Stimulated activated naive CD4-positive, alpha-beta T cell (primary cell): ENCODE measurements at places on chromosomes 1 and 21.

- no peak for DNase-seq
Observed at GRCh38 chr1:246801241-246802020, 77.2 kb downstream of the SCCPDH start.

- no peak for DNase-seq
Observed at GRCh38 chr1:202282596-202283283, 59.0 kb downstream of the UBE2T start.

DNA sequence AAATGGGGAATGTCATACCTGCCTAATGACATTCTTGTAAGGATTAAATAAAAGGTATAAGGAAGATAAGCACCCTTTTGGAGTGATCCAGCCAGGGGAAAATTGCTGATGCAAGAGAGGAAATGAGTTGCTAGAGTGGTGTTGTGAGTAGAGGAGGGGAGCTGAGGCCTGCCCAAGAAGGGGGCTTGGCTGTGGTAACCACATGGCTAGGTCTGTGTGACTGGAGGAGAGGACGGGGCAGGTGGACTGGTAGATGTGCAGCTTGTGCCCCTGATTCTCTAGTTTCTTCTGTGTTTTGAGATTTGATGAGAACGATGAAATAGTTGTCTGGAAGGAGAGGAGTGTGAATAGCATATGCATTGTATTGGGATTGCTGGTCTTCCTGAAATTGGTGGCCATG lies 6.6 kb downstream of the TXLNA start:
- no peak for DNase-seq

DNA sequence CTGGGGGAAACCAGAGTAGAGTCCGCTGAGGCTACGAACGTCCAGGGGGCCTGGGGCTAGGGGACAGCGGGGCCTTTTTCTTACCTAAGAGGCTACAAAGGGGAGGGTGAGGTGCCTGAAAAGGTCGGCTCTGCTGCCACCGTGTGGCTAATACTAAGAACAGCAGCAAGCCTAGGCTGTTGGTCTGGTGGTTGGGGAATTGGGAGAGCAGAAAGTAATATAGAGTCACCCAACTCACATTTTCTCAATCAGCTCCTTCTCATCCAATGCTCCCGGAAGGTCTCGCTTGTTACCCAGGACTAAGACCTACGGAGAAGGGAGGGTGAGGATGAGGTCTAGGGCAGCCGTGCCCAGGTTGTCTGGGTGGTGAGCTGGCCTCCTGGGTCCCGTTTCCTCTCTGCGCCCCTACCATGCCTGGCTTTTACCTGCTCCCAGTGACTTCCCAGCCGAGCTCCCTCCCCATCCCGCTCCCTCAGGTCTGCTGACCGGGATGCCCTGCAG lies 9.3 kb downstream of the ARL8A start:
- no peak for DNase-seq

GRCh38 chr1:32954168-32954567 lies 10.4 kb downstream of the RNF19B start:
- no peak for DNase-seq

DNA sequence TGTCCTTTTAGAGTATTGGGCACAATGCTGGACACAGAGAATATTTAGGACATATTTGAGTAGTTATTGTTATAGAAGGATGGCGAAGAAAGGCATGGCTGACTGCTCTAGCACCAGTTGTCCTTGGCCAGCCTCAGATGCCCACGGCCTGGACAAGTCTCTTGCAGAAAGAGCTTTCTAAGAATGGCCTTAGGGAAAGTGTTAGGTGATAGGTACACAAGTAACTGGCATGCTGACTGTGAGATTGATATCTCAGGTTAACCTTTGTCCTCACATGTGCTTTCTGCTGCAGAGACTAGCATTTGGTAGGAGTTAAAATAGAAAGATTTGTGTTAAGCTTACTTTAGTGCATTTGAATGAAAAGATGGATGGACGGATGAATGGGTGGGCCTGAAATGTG lies 10.1 kb downstream of the SFT2D2 start:
- DNase-seq, result no peak

DNA sequence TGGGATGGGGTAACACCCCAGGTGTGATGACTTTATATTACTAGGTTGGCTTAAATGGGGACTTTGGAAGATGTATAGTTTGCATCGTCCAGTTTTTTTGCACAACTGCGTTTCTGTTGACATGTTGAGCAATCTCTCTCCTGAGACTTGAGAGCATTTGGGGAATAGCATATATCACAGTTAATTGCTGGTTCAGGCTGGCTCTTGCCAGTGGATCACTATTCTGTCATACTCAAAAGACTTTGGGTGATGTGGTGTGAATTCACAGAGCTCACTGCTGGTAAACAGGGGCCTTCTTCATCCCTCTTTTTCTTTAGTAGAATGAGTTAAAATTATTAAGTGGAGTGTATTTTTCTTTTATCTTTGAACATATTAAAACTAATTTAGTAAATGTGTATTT lies 44.3 kb downstream of the LHX9 start:
- DNase-seq, result no peak

- no peak for DNase-seq
Observed at GRCh38 chr1:171799166-171799565, 17.7 kb downstream of the METTL13 start.
